Stimulated activated CD4-positive, alpha-beta T cell treated with anti-CD3 and anti-CD28 coated beads, TNF-alpha, amount 100 ng/mL, for 24 hours (primary cell): ENCODE measurements at places on chromosomes 5 and 9.

- no peak for DNase-seq
Observed at GRCh38 chr5:79621056-79621455, 8.8 kb downstream of the TENT2 start.

GRCh38 chr9:87479801-87480201, 17.9 kb upstream of the DAPK1 start:
- no peak for DNase-seq

- DNase-seq: no peak
Observed at GRCh38 chr9:107249131-107249533, 33.9 kb upstream of the RAD23B start.

DNA sequence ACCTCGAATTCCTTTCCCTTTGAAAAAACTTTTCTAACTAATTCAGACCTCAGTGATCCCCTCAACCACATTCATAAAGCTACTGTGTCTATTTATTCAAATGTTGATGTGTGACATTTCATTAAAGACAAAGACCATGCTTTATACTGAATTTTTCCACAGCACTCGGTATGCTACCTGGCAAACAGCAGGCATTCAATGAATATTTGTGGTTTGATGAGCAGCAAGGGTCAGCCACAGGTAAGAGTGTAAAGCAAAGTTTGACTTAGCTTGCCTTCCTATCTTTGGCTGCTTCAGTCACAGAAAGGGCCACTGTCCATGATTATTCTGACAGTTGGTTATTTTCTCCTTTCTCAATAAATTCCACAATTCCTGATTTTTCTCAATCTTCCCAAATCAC, 5.1 kb upstream of the CDC42SE2 start:
- no peak for DNase-seq

- no peak for DNase-seq
Observed at GRCh38 chr9:33932078-33932807, 115.3 kb downstream of the UBE2R2 start.

GRCh38 chr9:93869863-93870262, 85.3 kb downstream of the BARX1 start:
- no peak for DNase-seq

GRCh38 chr5:128408622-128409021, 129.4 kb downstream of the FBN2 start:
- no peak for DNase-seq

DNA sequence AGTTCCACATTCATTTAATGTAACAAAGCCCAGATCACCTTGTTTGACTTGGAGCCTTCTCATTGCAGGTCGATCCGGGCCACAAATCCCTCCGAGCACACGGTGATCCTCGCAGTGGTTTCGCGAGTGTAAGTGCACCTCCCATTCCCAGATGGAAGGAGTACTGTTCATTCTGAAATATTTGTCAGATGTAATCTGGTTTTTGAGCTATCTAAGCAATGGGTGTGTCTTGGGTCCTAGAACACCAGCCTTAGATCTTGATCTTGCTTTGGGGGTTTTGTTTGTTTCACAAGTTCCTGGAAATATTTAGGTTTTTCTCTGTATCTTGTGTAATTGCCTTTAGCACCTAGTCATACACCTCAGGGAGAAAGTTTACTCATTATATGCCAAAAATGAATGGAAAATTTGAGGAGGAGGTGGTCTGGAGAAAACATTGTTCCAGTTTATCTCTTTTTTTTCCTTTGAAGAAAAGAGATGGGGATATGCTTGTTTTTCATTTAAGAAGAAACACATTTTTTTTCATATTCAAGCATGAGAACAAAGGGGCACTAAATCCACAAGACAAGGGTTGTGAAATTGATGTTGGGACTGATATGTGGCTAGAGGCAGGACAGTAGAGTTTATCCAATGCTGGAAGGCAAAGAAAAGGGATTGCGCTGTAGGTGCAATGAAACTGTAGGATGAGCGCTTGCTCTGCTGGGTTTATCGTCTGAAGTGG, 118.6 kb downstream of the PDE8B start:
- no peak for DNase-seq

GRCh38 chr9:36499174-36499890, 73.4 kb upstream of the MELK start:
- no peak for DNase-seq

- peak; percentile 46 for DNase-seq
Observed at GRCh38 chr5:75566710-75567309, 44.4 kb upstream of the ANKDD1B start.
